Adipocyte (in vitro differentiated cells): ENCODE measurements at places on chromosomes 4 and X.

DNA sequence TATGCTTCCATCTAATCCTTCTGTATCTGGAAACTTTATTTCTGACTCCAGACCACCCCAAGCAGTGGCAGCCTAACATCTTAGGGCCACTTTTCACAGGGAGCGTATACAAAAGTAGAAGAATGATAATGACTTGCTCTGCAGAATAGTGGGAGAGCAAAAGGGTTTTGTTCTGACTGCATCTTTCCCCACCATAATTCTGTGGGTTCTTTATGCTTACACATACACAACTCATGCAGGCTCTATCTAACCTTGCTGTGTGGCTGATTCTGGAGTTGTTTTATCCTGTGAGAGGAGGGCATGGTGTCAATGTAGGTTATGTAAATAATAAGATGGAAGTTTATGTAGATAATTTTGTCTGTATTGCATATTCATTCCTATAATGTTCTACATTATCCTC lies 42.4 kb upstream of the NDNF start:
- no peak for DNase-seq

DNA sequence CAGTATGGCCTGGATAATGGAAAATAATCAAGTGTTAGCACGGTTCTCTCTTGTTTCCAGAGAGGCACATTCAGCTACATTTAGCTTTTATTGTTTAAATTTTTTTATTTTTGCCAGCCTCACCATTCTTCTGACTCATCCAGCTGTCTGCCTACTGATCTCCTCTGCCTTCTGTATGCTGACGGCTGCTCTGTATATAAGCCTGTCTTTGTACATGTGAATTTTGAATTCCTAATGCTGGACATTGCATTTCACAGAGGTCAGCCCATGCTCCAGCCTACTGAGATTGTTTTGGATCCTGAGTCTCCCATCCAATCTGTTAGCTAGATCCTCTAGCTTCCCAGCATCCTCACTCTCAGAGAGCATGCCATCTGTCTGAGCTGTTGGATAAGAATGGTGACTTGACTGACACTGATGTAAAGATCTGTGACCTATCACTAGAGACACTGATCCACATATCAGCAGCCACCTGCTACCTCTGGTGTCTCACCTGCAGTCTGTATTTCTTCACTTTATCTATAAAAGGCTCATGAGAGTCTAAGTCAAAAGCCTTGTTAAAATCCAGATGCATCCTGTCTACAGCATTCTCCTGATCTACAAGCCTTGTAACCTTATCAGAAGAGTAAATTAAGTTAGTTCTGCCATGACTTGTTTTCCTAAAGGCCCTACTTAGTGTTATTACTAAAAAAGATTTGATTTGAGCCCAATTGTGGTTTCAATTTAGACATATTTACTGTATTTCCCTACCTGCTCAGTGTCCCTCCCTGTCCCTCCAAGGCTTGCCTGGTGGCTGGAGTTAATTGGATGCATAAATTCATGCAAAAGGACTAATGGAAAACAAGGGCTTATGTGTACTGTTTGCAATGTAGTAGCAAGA lies 25.6 kb upstream of the ARHGAP36 start:
- DNase-seq = no peak

DNA sequence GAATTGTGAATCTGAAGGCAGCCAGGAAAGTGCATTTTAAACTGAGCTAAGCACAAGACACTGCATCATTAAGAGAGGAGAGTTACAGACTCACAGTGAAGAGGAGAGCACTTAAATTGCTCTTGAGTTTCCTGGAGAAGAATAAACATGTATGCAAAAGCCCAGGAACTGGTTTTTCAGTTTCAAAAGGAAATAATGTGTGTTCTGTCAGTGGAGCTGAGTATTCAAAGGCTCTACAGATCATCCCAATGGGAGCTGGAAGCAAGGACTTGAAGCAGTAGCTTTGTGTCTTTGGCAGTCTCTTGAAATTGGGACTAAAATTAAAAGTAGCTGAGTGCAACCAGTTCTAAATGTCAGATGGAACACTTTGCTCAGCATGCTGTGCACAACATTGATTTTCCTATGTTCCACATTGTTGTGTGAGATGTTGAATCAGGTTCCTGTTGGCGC lies 147.5 kb upstream of the ANK2 start:
- no peak for DNase-seq

DNA sequence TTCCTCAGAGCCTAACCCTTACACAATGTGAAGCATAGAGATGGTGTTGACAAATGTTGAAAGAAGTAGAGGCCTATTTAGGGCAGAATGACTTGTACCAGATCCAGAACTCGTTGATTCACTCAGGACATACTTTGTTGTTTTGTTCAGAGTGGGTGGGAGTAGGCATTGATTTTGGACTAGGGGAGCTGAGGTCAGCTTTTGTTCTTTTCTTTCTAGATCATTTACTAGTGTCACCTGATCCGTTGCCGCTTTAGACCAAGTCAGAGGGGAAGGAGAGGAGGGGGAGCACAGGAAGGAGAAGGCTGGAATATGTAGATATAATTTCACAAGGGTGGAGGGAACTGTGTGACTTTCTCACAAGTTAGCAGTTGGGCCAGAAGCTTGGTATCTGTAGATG lies 282.4 kb upstream of the GPC4 start:
- DNase-seq = peak; percentile 43

GRCh38 chr4:15906020-15906443 lies 32.5 kb downstream of the FGFBP1 start:
- no peak for DNase-seq

DNA sequence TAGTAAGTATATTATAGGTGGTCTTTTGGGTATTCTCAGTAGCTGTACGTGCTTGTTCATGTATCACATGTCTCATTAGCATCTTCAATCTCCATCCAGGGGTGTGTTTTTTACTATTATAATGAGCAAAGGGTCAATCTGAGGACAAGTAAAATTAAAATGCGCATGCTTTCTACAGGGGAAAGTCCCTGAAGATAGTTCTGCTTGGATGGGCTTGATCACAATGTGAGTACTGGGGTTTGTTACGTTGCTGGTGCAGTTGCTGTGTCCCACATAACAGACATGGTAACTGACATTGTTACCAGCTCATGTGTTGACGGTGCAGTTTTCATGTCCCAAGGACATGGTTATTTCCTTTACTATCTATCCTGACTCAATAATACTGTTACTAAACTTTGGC lies 65.9 kb downstream of the UCHL1 start:
- DNase-seq = no peak

DNA sequence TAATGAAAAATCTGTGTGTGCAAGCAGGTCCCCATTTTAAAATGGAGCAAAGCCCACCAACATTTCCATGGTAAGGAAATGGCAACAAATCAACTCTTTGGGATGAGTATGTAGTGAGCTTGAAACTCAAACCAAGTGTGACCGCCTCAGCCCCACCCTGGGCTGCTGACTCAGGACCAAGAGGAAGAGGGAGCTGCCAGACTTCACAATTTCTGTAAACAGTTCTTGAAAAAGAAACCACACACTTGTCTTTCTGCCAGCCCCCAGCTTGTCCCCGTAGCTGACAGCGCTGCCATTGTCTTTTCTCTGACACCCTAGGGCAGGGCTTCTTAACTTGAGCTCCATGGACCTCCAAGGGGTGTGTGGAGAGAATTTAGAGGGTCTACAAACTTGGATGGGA lies 10.3 kb downstream of the RTL5 start:
- DNase-seq = peak; percentile 77

GRCh38 chr4:4788573-4788972 lies 70.9 kb upstream of the MSX1 start:
- no peak for DNase-seq

GRCh38 chr4:183763990-183764754 lies 105.1 kb downstream of the TRAPPC11 start:
- no peak for DNase-seq

- DNase-seq = no peak
These were observed 1513.0 kb downstream of the STIM2 start for GRCh38 chr4:28373601-28374000.

DNA sequence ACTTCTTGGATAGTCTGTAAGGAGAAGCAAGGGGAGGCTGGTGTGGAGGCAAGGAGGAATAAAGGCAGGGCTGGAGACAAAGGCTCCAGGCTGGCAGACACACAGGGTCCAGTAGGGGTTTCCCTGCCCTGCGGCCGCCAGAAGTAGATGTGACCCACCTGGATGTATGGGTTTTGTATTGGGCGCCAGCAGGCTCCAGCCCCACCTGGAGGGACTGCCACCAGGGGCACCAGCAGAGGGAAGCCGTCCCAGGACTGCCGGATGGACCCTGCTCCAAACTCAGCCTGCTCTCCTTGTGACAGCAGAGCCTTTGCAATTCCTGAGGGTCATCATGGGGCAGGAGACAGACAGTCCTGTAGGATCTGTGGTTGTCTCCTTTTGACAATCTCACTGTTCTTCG lies 52.7 kb downstream of the MGST2 start:
- DNase-seq = no peak

DNA sequence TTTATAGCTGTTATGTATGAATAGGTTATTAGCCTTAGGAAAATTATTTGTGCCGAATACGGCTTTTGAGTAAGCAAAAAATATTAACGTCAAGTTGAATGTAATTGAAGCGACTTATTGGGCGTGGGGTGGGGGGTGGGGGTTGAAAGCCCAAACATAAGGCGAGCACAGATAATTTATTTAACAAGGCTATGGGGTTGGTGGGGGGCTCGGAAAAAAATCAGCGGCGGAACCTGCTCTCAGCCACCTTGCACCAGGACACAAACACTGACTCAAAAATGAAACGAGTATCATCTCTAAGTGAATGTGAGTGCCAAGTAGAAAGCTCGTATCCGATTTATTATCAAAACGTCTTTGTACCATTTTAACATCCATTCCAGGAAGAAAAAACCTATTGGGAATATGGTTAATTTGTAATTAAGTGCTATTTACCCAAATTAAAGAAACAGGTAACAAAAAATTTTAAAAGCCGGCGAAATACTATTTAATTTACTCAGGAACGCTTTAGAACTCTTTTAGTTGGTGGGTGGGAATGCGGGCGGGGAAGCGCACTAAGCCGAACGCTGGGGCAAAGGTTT lies 902 bp upstream of the LARP1B start:
- DNase-seq = no peak

GRCh38 chrX:14903891-14904290 lies 30.7 kb downstream of the MOSPD2 start:
- DNase-seq = peak; percentile 59

DNA sequence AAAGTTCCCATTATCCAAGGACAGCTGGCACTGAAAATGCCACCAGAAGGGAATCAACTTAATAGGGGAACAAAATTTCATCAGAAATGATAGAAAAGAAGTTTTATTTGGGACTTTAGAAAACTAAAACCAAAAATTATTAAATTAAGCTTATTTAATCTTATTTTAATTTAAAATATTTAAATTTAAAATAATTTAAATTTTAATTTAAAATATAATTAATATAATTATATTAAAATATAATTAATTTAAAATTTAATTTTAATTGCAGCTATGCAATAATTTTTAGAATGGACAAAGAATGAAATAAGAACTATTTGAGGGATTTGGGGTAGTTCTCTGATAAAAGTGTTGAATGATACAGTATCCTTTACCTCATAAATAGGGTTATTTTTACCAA lies 10.2 kb upstream of the VAMP7 start:
- DNase-seq = no peak

DNA sequence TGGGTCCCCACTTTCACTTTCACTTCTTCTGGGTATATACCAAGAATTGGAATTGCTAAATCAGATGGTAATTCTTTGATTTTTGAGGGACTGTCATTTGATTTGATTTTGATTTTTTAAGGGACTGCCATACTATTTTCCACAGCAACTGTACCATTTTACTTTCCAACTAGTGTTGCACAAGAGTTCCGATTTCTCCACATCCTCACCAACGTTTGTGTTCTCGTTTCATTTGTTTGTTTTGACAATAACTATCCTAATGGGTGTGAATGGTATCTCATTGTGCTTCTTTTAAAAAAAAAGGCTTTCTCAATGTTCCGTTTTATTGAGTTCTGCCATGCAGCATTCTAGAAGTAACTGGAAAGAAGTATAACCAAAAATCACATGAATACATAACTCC lies 62.6 kb downstream of the C4orf46 start:
- DNase-seq = no peak

- no peak for DNase-seq
These were observed 4.1 kb downstream of the NOA1 start for GRCh38 chr4:56973336-56973735.

DNA sequence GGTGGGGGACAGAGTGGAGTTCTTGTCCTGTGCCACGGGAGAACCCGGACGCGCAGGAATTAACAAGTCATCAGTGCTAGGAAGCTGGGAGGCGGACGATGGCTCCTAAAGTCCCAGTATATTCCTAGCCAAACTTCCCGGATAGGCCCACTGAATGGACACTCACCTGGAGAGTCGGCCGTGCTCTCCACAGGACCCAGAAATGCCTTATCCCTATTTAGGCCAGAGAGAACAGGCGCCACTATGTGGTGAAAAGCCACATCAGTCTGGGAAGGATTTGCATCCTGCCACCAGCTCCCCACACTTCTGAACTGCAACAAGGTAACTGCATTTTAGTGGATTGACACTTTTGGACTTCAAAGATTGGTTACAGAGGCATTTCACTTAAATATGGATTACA lies 1.1 kb downstream of the CFAP299 start:
- DNase-seq = peak; percentile 56

- no peak for DNase-seq
These were observed 34.2 kb downstream of the FAT1 start for GRCh38 chr4:186689476-186689875.

- no peak for DNase-seq
These were observed 674.5 kb upstream of the BOD1L1 start for GRCh38 chr4:14302021-14302420.

DNA sequence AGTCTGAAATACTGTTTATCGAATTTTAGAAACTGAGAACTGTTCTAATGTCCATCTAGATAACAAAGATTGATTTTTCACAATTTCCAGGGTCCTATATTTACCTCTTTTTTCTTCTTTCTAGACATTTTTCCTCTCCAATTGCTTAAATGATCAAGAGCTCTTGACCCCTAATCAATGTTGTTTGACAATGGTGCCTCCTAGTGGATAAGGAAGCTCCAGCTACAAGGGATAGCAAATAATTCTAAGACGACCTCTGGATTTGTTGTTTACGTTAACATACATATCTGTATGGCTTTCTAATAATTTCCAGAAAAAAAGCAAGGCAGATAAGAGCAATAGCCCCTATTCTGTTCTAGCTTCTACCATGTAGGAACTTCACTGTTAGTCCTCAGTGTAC lies 35.8 kb downstream of the GPR82 start:
- peak; percentile 55 for DNase-seq

DNA sequence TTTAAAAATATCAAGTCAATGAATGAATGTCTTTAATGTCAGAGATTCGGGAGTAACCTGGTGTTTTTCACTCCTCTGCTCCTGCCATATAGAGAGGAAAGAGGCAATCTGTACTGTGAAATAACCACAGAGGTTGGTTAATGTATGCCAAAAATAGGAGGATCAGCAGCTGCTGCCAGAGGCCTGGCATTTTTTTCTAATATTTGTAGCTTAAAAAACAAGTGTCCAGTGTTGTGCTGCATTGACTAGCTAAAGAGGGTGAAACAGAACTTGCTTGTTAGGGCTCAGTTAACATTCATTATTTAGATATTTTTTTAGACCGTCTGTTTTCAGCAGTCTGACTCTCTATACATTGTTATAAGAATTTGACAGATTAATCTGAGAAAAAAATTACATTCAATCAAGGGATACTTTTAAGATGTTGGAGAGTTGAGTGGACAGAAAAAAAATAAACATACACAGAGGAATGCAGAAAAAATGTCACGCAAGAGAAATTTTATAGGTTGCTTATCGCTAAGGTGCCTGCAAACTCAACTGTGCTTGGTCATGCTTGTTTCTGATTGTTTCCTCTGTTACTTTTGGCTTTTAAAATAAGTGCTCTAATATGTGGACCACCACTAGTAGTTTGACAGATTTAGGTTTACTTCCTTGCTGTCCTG lies 392.3 kb upstream of the GALNT7 start:
- peak; percentile 21 for DNase-seq
